Kidney (tissue), 22 donors: ENCODE measurements at places on chromosomes 7 and 10. TPM values are rescaled to one million over a fixed set of nuclear protein-coding genes. Genes with fewer than 3 reads are reported as not detected.

DNA sequence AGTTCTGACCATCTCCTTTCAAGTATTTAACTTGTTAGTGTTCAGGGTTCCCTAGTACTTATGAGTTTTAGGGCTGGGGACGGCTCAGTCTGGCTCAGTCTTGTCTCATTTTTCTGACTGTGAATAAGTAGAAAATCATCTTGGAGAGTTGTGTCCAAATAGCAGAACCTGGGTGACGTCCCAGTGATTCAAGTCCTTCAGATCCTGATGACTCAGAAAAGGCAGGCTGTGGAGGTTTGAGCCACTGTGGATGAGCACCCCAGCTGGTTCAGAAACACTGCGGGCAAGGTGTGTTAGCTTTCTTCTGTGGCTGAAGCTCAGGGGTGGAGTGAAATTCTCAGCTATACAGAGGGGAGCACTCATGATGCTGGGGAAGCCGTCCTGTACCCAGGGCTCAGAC, 154.4 kb upstream of the NPY start:
- DNase-seq = no peak

DNA sequence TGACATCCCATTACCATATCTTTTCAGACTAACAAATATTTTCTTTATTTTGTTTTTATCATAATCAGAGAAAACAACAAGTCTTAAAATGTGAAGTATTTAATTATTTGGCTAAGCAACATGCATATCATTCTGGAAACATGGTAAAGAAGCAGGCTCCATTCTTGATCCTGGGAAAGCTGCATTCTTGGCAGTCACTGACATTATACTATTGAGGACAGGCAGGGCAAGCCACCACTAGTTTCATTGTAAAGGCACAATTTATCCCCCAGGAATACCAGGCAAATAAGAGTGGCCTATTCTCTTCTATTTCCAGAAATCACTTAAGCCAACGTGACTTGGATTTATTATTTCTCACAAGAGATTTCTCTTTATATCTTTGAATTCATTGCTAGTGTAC, 153.8 kb upstream of the AKR1E2 start:
- no peak for DNase-seq

GRCh38 chr10:18179891-18180290, 39.7 kb downstream of the CACNB2 start:
- no peak for DNase-seq

The VWDE gene
- 1.5 TPM for total RNA-seq

DNA sequence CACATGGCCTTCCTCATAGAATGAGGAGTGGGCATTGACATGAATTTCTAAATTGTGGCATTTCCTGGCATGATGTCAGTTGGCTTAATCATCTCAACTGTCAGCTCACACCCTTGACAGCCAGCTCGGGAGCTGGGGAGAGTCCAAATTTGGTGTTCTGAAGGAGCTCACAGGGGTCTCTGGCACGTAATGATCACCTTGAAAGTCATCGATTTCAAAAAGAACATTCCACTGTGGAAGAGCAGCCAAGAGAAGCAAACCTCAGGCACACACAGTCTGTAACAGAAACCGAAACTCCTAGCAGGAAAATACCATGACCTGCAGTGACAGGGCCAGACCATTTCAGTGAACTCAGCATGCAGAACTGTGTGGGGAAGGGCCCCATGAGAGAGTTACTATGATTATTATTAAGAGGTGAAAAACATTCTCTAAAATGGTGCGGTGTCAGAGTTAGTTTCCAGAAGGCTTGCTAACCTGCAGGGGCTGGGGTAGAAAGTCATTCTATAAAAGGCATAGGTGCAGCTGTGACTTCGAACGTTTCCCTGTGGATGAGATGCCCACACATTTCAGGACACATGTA, 26.4 kb upstream of the KLF6 start:
- DNase-seq = no peak

DNA sequence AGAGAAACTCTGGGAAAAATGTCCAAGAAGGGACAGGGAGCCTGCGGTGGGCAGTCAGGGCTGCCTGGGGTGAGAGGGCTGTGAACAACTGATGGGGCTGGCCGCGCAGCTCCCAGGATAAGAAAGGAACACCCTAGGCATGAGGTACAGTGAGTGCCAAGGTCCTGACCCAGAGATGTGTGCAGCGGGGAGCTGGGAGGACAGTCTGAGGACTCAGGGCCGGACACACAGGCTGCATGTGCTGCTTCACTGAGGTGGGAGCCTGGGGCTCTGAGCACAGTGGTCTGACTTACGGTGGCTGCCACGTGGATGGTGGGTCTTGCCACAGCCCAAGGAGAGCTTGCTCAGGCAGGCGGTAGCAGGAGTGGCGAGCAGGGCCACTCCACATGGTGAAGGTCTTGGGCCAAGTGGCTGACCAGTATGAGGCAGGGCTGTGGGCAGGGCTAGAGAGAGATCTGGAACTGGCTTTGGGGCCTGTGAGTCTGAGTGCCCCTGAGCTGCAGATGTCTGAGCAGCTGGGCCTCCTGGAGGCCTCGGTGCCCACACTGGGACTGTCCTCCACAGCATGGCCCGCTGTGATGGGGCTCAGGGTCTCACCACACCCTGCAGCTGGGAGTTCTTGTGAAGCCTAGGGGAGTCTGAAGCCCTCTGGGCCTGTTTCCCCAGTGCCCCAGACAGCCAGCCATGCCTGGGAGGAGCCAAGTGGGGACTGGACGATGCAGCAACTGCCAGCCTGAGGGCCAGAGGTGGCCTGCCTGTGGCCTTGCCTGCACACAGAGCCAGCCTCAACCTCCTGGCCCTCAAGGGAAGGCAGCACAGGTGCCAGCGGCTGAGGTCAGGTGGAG, 60.3 kb downstream of the RASGEF1A start:
- DNase-seq = peak; percentile 61

The EGR2 gene
- 1.6 TPM for total RNA-seq

The ASB13 gene
- 47.7 TPM for total RNA-seq

The PDE1C gene
- 5.5 TPM for total RNA-seq

GRCh38 chr10:78914502-78915189, 154.1 kb upstream of the ZMIZ1 start:
- DNase-seq = no peak

GRCh38 chr10:60289800-60290199, 99.9 kb downstream of the ANK3 start:
- no peak for DNase-seq

- DNase-seq = no peak
Observed at GRCh38 chr7:48424731-48425130, 253.5 kb downstream of the ABCA13 start.

DNA sequence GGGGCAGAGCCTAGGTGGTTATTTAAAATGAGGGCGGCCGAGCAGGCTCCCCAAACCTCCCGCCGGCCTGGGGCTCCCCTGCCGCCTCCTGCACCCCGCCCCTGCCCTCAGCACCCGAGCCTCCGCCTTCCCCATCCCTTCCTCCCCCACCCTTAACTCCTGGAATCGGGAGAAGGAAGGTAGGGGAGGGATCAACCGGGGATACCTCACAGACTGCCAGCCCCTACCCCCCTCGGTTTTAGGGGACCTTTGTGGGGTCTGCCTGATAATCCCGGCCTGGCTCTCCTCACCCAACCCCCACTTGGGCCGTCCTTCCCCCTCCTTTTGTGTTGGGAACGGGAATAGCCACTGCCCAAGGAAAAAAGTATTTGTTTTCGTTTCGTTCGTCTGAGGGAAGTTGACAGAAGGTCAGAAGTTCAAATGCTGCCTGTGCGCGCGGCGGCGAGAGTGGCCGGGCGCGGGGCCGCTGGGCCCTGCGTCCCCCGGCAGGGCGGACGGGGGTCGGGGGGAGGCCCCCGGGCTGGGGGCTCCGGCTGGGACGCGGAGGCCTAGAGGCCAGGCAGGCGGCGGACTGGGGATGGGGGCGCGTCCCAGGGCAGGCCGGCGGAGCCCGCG, 2.8 kb downstream of the SHH start:
- DNase-seq = peak; percentile 55

The LRIT1 gene
- not detected for total RNA-seq

- DNase-seq = no peak
Observed at GRCh38 chr10:65320236-65321026, 1605.4 kb upstream of the LRRTM3 start.

DNA sequence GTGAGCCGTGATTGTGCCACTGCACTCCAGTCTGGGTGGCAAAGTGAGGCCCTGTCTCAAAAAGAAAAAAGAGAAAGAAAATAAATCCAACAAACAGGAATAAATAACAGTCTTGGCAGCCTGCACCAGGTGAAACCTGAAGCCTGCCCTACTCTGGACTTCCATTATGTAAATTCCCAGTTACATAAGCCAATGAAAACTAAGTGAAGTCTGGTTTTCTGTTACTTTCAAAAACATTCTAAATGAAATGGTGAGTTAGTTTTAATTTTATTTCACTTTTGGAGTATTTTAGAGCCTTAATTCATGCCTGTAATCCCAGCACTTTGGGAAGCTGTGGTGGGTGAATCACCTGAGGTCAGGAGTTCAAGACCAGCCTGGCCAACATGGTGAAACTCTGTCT, 22.5 kb upstream of the HIBADH start:
- no peak for DNase-seq

The INSYN2A gene
- 0.28 TPM for total RNA-seq

- DNase-seq = no peak
Observed at GRCh38 chr7:130432886-130433285, 7.9 kb downstream of the CEP41 start.

DNA sequence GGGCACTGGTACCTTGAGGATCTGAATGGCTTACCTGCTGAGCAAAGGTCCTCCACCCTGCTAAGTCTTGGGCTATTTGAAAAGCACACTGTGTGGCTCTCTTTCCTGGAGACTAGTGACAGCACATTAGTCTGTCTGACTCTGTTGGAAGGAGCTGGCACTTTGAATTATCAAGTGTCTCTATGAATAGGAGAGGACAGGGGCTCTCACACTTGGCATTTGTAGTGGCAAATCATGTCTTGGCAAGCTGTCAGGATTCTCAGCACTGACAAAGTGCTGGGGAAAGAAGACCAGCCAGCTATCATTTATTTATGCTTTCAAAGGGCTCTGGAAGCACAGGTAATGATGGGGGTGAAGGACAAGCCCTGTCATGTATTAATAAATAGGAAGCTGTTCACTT, 62.8 kb downstream of the MTPN start:
- DNase-seq = no peak

DNA sequence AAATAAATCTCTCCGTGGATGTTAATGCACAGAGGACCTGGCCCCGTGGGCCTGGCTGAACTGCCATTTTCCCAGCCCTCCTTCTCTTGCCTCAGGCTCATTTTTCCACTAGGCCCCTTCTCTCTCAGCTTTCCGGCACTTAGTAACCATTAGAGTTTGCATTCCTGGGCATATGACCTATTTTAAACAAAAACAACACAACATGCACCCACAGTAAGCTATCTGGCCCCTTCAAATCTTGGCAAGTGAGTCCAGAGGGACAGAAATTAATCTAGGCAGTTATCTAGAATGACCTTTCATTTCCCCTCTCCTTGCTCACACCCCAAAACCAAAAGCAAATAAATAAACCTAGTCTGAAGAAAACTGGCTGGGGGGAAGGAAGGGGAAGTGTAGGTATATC, 11.7 kb downstream of the FBXW4 start:
- DNase-seq = no peak

- no peak for DNase-seq
Observed at GRCh38 chr10:13102002-13102794, 2.2 kb downstream of the OPTN start.

- DNase-seq = no peak
Observed at GRCh38 chr7:46290374-46291049, 369.4 kb upstream of the IGFBP3 start.

- no peak for DNase-seq
Observed at GRCh38 chr7:14846405-14846804, 56.1 kb downstream of the DGKB start.

GRCh38 chr7:76372984-76373833, 14.4 kb upstream of the YWHAG start:
- DNase-seq = no peak

GRCh38 chr10:123459371-123460091, 206.6 kb upstream of the GPR26 start:
- no peak for DNase-seq

DNA sequence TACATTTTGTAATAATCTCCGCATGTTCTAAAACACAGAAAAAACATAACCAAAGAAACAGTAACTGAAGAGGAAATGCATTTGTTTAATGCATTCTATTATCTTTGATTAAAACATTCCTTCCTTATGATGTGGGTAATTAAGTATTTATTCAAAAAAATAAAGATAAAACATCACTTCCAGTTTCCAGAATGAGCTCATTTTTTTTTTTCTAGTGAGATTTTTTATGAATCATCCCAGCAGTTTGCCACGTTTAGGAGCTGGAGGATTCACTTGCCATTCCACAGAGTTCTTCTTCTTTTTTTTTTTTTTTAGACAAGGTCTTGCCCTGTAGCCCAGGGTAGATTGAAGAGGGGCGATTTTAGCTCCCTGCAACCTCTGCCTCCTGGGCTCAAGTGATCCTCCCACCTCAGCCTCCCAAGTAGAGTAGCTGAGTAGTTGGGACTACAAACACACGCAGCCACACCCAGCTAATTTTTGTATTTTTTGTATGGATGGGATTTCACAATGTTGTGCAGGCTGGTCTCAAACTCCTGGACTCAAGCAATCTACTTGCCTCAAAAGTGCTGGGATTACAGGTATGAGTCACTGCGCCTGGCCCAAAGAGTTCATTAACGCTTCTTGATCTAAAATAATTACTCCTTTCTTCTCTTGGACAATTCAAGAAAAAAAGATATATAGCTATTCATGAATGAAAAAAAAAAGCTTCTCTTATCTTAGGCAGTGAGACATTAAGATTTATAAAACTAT, 177.3 kb downstream of the DKK1 start:
- DNase-seq = no peak

The CDH23 gene
- 6.4 TPM for total RNA-seq

- DNase-seq = peak; percentile 57
Observed at GRCh38 chr10:124602646-124603365, 141.2 kb downstream of the LHPP start.

DNA sequence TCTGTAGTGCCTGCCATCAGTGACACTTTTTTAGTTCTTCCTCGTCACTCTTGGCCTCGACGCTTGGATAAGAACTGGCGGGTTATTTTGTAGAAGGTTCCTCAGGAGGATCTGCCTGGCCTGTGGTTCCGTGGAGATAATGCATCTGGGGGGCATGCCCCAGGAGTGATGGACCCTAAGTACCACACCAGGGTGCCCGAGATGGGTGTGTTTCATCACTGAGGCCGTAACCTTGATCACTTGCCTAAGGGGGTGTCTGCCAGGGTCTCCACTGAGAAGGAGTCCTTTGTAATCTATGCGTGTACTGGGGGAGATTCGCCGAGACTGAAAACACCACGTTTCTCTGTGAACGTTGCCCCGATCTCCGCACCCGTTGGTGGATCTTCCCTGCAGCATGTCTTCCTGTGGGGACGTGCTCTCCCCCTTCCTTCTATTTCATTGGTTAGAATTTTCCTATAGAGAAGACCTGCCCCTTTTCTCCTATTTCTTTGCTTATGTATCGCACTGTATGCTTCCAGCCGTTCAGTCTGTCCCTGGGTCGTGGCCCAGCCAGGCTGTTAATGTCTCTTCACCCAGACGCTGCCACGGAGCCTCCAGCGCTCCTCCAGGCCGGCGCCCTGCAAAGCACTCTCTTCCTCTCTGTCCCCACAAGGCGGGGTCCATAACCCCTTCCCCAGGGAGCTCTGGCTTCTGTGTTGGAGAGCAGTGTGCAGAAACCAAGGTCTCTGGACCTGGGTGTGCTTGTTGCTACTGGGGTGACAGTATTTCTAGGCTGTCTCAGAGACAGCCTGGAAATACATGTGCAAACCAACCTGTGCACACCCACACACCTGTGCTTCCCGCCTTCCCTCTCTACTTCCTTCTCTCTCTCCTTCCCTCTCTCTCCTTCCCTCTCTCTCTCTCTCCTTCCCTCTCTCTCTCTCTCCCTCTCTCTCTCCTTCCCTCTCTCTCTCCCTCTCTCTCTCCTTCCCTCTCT, 14.4 kb upstream of the DPYSL4 start:
- DNase-seq = no peak

The MBL2 gene
- not detected for total RNA-seq
